ENCODE measurements at places on chromosomes 6 and 20.

DNA sequence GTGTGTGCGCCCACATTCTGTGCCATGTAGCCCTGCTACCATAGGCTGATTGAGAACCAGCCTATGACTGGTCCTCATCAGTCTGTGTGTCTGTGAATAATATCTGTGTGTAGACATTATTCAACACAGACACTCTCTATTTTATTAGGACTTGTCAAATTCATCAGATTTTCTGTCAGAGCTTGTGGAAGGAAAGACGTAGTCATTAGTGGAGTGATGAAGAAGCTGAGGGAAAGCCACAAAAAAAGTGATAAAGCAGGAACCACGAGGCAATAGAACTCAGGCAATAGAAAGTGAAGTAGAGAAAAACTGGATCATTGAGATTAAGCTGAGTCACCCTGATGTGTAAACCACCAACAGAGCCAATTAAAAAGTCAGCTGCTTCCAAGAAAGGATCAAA lies 122.2 kb upstream of the MARCKS start:
- DNase-seq, result no peak

GRCh38 chr6:34475238-34475682 lies 9.4 kb downstream of the PACSIN1 start:
- DNase-seq, result no peak

- DNase-seq, result no peak
Observed at GRCh38 chr6:96836631-96837080, 621 bp downstream of the GPR63 start.

GRCh38 chr6:137443901-137444300 lies 50.3 kb downstream of the OLIG3 start:
- DNase-seq, result no peak

GRCh38 chr6:52546192-52546591 lies 30.7 kb downstream of the TRAM2 start:
- no peak for DNase-seq

DNA sequence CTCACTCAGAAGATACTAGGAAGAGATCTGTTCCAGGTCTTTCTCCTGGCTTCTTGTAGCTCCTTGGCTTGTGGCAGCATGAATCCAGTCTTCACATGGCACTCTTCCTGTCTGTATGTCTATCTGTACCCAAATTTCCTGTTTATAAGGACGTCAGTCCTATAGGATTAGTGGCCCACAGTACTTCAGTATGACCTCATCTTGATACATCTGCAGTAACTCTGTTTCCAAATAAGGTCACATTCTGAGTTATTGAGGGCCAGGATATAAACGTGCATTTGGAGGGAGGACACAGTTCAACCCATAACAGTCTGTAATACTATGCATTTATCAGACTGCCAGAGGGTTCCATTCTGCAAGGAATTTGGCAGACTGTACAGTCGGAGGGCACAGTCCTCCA lies 57.6 kb upstream of the DYNLRB1 start:
- DNase-seq, result no peak

DNA sequence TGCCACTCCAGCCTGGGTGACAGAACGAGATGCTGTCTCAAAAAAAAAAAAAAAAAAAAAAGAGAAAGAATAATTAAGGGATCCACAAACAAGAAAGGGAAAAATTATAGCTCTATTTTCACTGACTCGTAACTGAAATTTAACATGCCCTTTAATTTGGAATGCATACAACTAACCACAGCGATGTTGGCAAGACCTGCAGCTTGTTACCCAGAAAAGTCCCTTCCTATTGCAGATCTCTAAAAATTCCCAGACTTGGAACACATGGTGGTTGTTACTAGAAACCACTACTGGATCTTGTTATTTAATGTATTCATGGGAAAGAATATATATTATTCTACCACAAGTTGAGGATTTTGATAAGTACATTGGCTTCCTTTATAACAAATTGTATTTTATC lies 27.8 kb upstream of the SMIM28 start:
- DNase-seq, result no peak

DNA sequence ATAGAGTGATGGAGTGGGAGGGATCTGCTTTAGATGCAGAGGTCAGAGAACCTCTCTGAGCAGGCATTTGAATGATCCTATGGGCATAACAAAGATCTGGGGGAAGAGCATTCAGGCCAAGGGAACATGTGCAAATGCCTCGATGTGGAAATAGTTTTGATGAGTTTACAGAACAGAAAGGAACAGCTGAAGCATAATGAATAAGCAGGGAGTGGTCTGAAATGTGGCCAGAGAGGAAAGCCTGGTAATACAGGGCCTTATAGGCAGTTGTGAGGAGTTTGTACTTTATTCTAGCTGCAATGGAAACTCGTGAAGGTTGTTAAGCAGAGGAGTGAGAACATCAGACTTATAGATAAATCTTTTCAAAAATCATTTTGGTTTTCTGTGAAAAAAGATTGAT lies 33.0 kb upstream of the ME1 start:
- no peak for DNase-seq

DNA sequence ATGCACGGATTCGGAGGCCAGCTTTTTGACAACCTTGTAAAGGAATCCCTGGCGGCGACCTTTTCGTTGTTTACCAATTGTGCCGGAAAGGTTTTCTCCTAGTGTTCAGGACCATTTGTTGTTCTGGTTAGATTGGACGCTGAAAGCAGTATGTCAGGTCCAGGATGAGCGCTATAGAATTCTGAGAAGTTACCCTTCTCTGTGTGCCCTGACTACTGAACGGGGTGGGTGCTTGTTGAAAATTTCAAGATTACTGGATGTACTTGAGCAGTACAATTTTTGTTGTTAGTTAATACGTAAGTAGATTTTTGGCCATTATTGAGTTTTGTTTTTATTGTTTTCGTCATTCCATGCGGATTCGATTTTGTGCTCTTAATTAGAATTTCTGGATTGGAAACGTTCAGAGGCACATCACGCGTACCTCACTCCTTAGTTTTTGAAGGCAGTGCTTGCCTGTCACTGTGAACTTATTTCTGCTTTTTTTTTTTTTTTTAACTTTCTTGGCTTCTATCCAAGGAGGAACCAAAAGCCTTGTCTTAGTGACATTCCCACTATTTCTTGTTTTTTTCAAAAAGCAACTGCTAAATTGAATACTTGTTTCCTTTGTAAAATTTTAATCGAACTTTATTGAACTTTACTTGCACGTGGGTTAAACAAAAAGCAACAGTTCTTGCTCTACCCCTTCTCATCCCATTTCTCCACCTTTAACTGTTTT lies 898 bp downstream of the XRN2 start:
- no peak for DNase-seq

DNA sequence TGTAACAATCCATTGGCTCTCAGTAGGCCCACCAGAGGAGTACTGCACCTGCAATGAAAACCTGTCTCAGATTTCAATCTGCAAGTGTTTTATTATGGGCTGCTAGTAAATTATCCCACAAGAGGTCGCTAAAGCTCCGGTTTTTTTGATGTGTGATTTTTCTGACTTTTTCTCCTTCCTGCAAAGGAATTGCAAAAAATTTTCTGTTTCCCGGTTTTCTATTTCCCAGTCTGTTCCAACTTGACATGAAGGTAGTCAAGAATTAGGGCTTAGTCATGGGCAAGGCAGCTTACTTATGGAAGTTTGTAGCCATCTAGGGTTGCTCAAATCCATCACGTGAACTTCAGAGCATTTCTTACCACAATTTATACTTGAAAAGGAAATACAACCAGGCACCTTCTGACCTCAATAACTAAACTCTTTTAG lies 38.5 kb upstream of the AHI1 start:
- no peak for DNase-seq

- DNase-seq, result no peak
Observed at GRCh38 chr6:160172704-160173103, 51.1 kb downstream of the SLC22A1 start.

DNA sequence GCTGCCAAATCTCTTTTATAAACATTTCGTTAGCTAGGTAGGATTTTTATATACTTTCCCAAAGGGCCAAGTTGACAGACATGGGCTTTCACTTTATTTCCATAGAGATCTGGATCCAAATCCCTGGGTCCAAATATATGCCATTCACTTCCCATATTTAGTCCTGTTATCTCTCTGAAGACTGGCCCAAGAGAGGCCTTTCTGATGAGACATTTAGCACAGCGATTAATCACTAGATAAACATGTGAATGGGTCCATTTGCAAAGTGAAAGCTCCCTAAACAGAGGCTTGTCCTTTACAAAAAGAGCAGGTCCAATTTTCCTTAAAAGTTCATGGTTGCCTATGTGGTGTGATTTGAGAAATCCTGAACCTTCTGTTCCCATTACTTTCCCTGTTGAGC lies 132.6 kb downstream of the TRMT11 start:
- no peak for DNase-seq

Data from activated naive CD4-positive, alpha-beta T cell (primary cell).